Calu3 (cell line): ENCODE measurements at places on chromosomes 11 and 22. TPM values are rescaled to one million over a fixed set of nuclear protein-coding genes. Genes with fewer than 3 reads are reported as not detected.
A peak's percentile ranks its signal among the peaks of the same experiment; 100 is the strongest.

GRCh38 chr11:112627588-112628045 is 333.6 kb upstream of the NCAM1 start:
- no peak for DNase-seq

CD3G gene
- total RNA-seq = not detected in 2 replicates

DNA sequence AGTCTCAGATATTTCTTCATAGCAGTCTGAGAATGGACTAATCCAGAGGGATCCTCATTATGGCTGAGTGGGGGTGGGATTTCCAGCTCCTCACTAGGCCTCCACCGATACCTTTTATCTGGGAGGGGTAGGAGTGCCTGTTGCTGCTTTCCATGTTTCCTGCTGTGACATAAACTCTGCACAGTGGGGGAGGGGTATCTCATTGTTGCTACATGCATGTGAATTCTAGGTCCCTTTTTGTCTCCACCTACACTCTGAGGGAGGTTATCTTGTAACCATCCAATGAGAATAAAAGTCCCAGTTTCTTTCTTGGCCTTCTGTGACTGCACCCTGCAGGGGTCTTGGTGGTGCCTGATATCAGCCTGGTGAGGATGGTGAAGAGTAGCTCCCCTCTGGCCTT is 60.5 kb downstream of the ADAMTS15 start:
- no peak for DNase-seq

- no peak for DNase-seq
Observed at GRCh38 chr11:125091247-125091876, 20.1 kb downstream of the TMEM218 start.

GRCh38 chr11:68569357-68569756 is 108.8 kb downstream of the PPP6R3 start:
- DNase-seq = no peak

- no peak for DNase-seq
Observed at GRCh38 chr11:119616586-119617339, 112.2 kb downstream of the NECTIN1 start.

GRCh38 chr22:27636716-27637508 is 164.6 kb downstream of the MN1 start:
- DNase-seq = no peak

DDT gene
- total RNA-seq = 101 and 115 TPM in 2 replicates

DNA sequence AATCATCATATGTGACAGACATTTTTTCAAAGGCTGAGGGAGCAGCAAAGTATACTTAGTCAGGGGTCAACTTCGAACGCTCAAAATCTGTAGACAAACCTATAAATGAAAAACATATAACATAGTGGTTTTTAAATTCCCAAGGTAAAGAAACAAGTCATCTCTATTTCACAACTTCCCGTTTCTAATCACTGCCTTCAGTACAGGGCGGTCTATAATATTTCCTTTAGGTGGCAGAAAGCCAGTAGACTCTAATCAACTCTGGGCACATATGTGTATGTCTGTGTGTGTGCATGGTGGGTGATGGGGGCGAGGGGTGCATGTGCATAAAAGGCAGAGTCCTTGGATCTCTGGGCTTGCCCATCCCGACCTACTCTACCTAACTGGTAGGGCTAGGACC is 55.0 kb upstream of the ARFGAP3 start:
- no peak for DNase-seq

DNA sequence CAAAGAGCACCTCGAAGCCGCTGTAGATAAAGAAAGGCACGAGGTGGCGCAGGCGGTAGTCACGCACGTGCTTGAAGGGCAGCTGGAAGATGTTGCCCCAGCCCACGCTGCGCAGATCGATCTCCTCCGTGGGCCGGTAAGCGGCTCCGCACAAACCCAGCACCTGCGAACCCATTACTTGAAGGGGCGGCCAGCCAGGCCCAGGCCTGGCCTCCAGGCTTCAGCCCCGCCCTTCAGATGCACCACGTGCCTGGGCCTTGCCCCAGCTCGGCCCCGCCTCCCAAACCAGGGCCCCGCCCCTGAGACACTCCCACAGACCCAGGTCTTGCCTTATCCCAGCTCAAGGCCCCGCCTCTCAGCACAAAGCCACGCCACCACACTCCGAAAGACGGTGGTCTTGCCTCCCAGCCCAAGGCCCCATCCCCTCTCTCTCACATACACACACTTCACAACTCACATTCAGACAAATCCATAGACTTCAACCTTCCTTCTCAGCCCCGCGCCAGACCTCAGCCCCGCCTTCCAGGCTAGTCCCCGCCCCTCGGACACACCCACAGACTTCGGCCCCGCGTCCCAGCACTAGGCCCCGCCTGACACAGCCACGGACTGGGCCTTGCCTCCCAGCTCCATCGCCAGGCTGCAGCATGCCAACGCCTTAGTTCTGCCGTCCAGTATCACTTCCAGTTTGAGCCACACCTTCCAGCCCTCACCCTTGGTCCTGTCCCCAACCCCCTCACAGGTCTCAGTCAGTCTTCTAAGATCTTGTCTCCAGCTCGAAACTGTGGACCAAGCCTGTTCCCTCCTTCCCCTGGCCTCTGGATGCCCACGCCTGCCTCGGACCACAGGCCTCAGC is 7.0 kb downstream of the UNC93B1 start:
- DNase-seq = peak; percentile 62

DNA sequence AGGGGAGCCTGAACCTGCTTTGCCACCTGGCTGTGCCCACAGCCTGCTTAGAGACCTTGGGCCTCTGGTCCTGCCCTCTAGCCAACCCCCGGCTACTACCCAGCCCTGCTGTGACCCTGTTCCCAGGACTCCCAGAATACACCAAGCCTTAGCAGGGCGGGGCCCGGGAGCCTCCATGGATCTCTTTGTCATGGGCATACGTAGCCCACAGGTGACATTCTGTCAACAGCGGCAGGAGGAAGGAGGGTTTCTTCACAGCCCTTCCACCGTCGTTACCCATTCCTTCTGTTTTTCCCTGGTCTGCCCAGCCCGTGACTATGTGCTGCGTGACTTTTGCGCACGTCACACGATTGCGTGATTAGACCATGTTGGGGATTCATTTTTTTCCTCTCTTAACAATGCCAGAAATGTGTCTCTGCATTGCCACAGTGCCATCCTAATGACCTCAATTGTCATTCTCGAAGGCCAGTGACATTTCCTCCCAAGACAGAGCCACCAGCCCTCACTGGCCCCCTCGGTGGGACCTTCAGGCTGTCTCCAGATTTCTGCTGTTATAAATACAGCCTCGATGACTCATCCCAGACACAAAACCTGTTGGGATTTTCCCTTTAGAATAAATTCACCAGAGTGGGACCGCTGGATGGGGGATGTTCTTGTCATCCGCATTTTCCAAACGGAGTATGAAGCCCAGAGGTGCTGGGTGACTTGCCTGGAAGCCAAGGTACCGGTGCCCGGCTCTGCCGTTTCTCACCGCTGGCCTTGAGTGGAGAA is 9.0 kb downstream of the SYT12 start:
- DNase-seq = no peak

DNA sequence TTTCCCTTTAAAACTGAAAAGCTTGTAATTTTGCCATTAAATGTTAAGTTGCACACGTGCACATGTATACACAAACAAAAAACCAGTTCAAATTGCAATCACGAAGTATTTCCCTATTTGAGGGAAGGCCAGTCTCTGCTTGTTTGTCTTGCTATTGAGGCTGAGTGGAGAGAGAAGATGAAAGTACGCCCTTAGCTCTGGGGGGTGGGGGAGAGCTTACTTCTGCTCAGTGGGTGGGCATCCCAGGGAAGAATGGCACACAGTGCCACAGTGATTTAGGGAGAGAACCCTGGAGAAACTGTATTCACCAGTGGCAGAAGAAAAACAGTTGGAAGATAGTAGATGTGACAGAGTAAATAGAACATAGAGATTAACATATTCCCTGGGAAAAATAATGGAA is 8.7 kb downstream of the YAP1 start:
- no peak for DNase-seq

GRCh38 chr11:70541176-70541575 is 142.8 kb downstream of the CTTN start:
- no peak for DNase-seq

GRCh38 chr22:29342577-29343312 is 27.2 kb upstream of the RASL10A start:
- DNase-seq = no peak

GRCh38 chr11:21144531-21144930 is 475.1 kb downstream of the NELL1 start:
- DNase-seq = no peak

FZD4 gene
- total RNA-seq = 2.5 and 2.7 TPM in 2 replicates

DNA sequence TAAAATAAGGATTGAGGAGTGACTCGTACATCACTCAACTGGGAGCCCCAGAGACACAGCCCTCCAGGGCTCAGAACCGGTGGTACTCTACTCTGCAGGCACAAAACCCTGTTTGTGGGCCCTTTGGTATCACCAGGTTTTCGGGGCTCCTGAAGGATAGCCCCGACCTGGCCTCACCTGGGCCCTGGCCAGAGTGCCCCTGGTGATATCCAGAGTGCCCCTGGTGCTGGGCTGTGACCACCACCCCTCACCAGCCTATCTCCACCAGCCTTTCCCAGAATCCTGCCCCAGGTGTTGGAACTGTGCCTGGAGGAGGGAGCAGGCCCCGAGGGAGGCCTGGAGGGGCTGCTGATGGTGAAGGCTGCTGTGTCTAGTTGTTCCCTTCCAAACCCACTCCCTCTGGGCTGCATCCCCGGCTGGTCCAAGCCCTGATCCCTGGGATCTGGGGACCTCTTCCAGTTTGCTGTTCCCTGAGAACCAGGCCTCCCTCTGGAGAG is 2.2 kb upstream of the GGT5 start:
- DNase-seq = no peak

OR56A1 gene
- total RNA-seq = not detected in 2 replicates
